ENCODE measurements at places on chromosomes 4 and X.

DNA sequence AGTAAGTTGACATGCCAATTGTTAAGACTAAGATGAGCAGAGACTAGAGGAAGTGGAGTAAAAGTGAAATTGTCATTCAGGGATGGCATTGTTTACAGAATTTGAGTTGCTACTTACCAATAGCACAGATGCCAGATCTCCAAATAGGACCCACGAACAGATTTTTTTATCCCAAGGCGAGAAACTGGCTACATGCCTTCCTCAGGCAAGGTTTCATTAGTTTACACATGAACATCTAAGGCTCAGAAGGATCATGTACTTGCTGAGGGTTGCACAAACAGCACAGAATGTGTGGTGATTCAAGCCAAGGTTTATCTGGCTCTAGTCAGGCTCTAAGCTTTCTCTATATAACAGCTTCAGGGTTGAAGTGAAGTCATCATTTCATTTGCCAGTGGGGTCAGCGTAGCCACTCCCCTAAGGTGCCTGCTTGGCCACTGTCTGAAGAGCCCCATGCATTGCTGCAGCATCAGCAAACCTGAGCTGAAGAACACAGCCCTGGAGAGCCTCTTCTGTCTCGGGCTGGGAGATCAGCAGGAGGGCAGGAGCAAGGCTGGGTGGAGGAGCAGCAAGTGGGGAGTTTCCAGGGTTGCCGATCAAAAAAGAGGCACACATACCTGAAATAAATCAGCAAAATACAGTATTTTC lies 193.0 kb upstream of the LCORL start:
- DNase-seq, result no peak

- DNase-seq, result peak; percentile 61
Observed at GRCh38 chr4:76212851-76213414, 691 bp downstream of the SCARB2 start.

- no peak for DNase-seq
Observed at GRCh38 chrX:151825925-151826485, 86.7 kb upstream of the MAGEA4 start.

DNA sequence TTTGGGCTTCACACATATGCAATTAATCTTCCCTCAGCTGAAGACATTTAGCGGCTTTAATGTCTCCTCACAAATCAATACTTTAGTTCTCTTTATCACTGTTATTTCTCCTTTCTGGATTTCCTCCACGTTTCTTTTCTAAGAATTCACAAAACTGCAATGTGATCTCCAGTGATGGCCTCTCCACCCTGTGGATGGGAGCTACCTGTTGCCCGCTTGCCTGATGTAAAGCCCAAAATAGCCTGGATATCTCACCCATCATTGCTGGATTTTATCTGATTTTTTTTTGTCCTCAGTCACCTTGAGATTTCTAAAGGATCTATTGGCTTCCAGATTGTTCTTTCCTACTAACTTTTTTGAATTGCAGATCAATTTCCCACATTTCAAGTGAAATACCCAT lies 129.3 kb upstream of the FAM241A start:
- no peak for DNase-seq

- no peak for DNase-seq
Observed at GRCh38 chr4:39544580-39545315, 17.5 kb upstream of the UGDH start.

DNA sequence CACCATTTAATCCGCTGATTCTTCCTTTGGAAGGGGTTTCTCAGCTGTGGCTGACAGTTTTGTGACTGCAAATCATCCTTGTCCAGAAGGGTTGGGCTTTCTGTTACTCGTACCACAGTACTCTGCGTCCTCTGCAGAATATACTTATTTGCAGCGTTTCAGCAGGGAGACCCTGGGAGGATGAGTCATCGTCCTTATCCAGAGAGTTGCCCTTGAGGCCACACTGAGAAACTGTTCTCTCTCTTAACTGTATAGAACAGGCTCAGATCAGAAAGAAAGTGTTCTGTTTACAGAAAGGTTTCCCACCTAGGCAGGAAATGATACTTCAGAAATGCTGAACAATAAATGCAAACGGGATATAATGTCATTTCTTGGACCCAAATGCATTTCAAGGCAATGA lies 47.8 kb upstream of the DDX53 start:
- no peak for DNase-seq

DNA sequence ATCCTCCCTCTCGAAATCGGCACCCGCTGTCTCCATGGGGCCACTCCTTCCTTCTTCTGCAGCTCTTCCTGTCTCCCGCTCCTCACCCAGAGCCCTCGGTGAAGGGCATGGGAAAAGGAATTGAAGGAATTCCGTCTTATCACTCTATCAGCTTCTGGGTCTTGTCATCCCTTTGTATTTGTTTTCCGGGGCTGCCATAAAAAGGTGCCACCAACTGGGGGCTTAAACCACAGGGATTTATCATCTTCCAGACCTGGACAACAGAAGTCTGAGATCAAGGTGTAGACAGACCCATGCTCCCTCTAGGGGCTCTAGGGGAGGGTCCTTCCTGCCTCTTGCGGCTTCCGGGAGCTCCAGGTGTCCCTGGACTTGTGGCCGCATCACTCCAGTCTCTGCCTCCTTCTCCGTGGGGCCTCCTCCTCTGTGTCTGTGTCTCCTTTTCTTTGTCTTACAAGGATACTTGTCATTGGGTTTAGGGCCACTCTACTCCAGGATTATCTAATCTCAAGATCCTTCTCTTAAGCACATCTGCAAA lies 24.0 kb downstream of the CD99 start:
- DNase-seq, result no peak

DNA sequence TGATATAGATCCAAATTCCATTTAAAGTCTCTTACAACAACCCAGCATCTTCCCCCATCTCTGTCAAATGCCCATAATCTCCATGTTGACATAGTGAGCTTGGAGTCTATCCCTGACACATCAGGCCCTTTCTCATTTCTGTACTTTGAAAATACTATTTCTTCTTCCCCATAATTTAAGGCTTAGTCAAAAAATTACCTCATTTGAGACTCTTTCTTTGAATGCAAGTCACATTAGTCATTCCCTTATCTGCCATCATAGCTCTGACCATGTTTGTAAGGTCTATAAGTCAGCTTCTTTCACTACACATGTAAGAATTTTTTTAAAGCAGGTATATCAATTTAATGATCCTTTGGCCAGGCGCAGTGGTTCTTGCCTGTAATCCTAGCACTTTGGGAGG lies 99.9 kb downstream of the DDX60 start:
- no peak for DNase-seq

GRCh38 chrX:155767051-155767875 lies 113.9 kb upstream of the VAMP7 start:
- peak; percentile 54 for DNase-seq

GRCh38 chr4:143768007-143768591 lies 67.6 kb upstream of the FREM3 start:
- DNase-seq, result no peak

DNA sequence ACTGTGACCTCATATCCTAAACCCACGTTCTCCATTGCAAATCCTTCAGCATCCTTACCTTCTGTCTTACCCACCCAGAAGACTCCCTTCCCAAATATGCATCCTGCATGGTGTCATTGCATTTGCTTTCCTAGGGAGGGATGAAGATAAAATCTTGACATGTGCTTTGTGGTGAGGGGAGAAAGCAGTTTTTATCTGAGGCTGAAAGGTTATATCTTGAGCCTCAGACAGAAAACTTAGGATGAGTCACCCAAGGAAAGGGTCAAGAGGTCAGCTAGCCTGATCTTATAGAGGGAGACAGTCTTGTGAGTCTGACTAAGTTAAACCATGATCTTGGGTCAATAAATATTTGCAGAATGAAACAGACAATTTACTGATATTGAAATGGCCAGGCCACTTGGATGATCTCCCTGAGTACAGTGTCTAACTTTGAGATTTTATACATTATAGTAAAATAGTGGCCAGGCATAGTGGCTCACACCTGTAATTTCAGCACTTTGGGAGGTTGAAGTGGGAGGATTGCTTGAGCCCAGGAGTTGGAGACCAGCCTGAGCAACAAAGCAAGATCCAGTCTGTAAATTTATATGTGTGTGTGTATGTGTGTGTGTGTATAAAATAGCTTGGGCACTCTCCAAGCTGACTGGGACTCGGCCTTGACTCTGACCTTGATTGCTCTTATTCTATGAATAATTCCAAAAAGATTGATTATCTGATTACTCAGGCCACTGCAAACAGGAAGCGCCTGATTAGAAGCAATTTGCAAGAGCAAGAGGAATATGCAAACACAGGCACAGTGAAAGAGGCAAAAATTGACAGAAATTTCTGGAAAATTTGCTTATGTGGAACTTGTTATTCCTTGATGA lies 15.4 kb upstream of the FAM9C start:
- DNase-seq, result no peak

DNA sequence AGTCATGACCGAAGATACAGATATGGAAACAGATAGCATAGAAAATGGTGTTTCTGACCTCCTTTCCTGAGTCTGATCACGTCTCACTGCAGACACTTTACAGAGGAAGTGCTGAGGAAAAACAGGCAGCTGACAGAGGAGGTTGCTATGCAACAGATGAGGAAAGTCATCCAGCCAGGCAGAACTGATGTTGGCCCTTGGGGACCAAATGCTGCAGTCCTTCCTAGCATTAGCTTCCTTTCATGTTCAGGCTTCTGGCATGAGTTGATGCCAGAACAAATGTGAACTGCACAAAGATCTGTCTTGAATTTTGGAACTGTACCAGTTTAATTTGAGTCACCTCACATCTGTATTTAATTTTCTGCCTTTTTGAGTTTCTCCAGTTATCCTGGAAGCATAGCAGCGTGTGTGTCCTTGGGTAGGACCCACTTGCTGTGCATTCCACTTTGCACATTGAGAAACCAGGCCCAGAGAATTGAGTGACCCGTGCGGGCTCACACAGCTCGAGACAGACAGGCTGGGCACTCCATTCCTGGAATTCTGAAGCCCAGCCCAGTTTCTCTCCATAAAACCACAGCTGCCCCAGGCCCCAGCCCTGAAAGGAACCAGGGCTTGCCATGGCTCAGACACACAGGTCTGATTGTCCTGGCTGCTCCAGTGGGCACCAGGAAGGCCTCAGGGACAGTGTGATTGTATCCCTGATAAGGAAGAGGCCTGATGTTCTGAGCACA lies 1.4 kb upstream of the MAGED1 start:
- no peak for DNase-seq

DNA sequence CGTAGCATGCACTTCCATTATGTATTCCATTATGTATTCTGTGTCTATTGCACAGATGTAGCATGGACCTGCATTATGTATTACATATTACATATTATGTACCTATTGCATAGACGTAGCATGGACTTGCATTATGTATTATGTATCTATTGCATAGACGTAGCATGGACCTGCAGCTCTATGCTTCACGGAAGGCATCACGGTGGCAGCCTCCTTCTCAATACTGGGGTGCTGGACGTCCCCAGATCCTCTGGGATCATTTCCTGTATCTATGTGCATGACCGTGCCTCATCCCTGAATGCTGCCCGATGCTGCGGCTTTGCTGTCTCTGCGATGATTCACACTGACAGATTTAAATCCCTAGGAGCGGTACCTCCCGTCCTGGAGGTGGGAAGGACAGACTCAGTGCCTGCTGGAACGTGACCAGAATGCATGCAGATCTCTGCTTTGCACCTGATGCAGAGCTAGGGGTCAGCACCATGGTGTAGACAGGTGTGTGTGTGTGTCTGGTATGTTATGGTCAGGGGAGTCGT lies 317.5 kb downstream of the DHRSX start:
- no peak for DNase-seq

DNA sequence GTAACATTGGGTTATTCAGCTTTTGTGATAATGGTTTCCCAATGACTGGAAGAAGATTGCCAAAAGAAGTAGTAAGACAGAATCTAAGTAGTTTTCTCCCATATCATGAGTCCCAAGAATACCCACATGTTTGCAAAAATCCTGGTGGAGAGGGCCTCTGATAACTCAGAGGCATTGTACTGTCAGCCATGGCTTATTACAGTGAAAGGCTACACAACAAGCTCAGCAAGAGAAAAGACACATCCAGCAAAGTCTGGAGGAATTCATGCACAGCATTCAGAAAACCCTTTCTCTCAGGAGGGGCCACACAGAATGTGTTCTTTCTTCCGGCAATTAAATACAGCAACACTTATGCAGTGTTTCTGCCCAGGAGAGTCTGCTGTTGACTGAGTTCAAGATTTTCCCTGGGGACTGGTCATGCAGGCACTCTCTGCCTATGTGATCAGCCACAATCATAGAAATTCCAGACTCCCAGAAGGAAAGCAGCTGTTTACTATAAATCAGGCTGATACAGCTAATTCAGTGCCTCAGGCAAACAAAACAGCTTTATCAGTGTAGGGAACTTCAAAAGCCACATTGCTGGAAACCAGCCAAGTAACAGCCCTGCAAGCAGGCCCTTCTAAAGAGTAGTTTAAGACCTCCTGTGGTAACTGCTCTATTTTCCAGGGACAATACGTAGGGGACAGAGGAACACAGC lies 937.1 kb downstream of the CCSER1 start:
- DNase-seq, result no peak

GRCh38 chr4:1277667-1278665 lies 11.7 kb upstream of the MAEA start:
- DNase-seq, result peak; percentile 18

GRCh38 chr4:76806757-76807156 lies 91.2 kb downstream of the SOWAHB start:
- DNase-seq, result no peak

- DNase-seq, result no peak
Observed at GRCh38 chr4:177010418-177010817, 217.7 kb upstream of the VEGFC start.

GRCh38 chr4:120902925-120903324 lies 19.6 kb downstream of the PRDM5 start:
- DNase-seq, result no peak

GRCh38 chr4:80086296-80086695 lies 13.3 kb upstream of the ANTXR2 start:
- no peak for DNase-seq

Data from CD4-positive, alpha-beta T cell treated with Interleukin-10 for 1 hour (primary cell).